ENCODE measurements at places on chromosomes 12 and 14.

- no peak for DNase-seq
These were observed 80.8 kb downstream of the PRIMA1 start for GRCh38 chr14:93707475-93707874.

DNA sequence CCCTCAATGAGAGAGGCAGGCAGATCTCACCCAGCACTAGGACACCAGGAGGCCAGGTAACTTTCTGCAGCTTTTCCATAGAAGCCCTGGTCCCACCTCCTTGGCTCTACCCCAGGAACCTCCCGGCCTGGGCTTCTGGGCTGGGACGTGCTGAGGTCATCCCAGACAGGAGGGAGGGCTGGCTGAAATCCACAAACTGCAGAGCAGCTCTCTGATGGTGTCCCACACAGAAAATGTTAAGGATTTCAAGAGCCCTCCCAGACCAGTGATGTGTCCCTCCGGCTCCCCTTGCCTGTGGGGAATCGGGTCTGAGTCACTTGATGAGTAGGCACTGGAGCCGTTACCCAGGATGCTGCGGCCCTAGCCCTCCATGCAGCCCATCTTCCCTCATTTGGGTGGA is 124.1 kb downstream of the ESRRB start:
- DNase-seq: no peak

GRCh38 chr12:79344855-79345847 is 345.6 kb downstream of the PAWR start:
- DNase-seq: no peak

- DNase-seq: no peak
These were observed 144.3 kb downstream of the CPNE8 start for GRCh38 chr12:38761111-38761510.

DNA sequence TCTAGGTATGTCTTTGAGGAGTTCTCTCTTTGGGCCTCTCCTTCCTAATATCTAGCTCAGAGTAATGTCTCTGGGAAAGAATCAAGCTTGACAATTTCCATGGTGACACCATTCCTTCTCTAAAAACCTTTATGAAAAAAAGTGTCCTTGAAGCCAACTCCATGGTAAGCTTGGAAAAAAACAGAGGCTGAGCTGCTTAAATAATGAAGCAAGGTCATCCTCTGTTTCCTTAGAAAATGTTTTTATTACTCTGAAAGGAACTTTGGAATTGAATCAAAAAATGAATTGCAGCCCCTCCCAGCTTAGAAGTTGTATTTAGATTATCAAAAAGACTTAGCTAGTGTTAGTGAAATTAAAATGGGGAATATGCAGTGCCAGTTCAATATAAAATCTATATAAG is 166.1 kb upstream of the KITLG start:
- no peak for DNase-seq

DNA sequence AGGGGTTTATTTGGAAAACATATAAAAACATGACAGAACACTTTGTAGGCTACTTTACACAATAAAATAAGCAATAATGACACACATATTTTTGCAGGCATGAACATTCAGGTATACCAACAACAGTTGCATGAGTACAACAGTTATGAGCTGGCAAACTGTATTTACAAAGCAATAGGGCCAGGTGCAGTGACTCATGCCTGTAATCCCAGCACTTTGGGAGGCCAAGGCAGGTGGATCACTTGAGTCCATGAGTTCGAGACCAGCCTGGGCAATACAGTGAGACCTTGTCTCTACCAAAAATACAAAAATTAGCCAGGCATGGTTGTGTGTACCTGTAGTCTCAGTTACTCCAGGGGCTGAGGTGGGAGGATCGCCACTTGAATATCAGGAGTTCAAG is 101.1 kb downstream of the BMP4 start:
- DNase-seq: no peak

- DNase-seq: no peak
These were observed 768 bp downstream of the DBX2 start for GRCh38 chr12:45049912-45050750.

DNA sequence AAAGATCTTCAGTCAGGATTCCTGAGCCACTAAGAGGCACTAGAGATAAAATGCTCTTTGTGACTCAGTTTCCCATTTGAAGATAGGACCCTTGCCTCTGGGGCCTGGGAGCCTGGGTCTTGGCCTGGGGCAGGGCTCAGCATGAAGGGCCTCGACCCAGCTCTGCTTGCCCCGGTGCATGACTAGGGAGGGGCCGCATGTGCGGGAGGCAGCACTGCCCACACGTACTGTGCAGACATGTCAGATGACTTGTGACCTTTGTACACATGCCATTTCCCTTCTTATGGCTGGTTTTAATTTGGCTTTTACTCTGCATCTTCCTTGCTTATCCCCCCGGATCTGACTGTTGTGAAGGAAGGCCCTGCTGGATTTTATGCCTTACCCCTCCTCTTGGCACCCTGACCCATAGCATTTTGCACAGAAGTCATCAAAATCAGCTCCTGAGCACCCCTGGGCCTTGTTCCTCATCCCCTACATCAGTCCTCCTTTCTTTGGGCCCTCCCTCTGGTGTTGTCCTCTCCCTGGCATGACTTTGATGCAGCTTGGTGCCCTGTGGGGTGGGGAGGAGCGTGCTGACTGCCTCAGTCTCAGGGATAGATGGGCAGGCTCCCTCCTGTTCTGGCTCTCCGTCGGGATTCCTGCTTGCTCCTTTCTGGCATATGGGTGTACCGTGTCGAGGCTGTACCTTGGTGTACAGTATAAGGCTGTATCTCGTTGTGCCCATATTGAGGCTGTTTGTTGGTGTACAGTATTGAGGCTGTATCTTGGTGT is 4.4 kb downstream of the CLSTN3 start:
- no peak for DNase-seq

DNA sequence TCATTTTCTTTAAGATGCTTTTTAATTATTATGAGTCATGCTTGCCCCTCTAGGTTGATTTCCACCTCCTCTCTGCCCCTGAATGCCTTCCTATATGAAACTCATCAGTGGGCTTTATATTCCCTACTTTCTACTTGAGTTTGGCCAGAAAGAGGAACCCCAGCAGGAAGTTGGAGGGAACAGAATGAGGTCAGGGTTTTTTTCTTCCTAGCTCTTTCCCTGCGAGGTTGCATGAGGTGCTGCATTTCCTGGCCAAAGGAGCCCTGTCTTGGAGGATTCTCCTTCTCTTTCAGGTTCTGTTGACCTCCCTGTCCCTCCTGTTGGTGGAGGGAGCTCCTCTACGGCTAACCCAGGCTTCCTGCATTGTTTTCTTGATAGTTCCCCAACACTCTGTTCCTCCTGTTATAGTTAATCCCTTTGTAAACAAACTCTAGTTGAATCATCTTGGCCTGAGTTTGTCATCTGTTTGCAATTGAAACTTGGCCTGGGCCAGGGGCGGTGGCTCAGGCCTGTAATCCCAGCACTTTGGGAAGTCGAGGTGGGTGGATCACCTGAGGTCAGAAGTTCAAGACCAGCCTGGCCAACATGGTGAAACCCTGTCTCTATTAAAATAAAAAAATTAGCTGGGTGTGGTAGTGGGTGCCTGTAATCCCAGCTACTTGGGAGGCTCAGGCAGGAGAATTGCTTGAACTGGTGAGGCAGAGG is 15.3 kb upstream of the SPIC start:
- peak; percentile 12 for DNase-seq

- no peak for DNase-seq
These were observed 26.4 kb upstream of the FGF6 start for GRCh38 chr12:4472046-4472445.

DNA sequence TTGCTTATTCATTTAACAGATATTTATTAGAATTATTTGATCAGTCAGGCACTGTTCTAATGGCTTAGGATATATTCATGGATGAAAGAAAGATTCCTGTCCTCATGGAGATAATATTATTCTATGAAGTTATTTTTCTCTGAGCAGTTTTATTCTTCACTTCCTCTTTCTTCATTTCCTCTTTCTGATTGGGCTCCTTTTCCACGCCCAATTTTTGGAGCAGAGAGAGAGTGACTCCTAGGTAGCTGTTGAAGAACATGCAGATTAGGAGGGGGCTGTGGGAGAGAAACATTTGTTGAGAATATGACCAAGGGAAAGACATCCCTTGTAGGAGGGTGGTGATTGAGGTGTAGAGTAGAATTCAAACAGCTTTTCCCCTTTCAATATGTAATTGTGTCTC is 6.0 kb upstream of the YARS2 start:
- DNase-seq: peak; percentile 29

- DNase-seq: no peak
These were observed 57.4 kb downstream of the FBXO33 start for GRCh38 chr14:39374851-39375250.

DNA sequence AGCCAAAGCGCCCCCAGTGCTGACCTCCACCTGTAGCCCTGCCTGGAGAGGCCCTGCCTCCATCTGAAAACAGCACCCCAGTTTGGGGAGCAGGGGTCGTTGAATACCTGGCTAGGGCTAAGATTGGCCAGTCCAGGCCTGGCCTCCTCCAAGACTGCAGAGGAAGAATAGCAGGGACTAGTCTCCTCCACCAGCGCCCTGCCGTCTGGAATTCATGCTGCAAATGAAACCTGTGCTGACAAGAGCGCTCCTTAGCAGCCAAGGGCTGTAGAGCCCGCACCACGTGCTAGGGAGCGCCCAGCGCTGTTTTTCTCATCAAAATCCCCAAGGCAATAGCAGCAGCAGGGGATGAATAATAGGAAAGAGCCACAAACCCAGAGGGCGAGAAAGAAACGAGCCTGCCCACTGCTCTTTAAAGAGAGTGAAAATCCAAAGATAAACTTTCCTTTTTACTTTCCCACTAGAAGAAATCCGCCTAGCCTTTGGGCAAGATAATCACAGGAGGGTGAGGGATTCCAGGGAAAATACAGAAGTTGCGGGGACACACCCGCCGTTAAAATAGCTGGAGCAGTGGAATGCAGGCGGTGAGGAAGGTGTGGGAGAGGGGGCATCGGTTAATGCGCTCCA is 3.3 kb downstream of the COL2A1 start:
- no peak for DNase-seq

- no peak for DNase-seq
These were observed 31.1 kb downstream of the ALDH1L2 start for GRCh38 chr12:105053116-105053572.

DNA sequence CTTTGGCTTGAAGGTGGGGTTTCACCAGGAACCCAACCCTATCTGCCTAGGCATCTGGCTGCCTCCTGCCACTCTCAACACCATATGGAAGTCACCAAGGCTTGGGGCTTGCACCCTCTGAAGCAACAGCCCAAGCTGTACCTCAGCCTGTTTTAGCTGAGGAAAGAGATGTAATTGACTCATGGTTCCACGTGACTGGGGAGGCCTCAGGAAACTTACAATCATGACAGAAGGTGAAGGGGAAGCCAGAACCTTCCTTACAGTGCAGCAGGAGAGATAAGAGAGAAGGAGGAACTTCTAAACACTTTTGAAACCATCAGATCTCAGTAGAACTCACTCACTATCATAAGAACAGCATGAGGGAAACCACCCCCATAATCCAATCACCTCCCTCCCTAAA is 26.9 kb downstream of the GLIPR1L1 start:
- peak; percentile 68 for DNase-seq

DNA sequence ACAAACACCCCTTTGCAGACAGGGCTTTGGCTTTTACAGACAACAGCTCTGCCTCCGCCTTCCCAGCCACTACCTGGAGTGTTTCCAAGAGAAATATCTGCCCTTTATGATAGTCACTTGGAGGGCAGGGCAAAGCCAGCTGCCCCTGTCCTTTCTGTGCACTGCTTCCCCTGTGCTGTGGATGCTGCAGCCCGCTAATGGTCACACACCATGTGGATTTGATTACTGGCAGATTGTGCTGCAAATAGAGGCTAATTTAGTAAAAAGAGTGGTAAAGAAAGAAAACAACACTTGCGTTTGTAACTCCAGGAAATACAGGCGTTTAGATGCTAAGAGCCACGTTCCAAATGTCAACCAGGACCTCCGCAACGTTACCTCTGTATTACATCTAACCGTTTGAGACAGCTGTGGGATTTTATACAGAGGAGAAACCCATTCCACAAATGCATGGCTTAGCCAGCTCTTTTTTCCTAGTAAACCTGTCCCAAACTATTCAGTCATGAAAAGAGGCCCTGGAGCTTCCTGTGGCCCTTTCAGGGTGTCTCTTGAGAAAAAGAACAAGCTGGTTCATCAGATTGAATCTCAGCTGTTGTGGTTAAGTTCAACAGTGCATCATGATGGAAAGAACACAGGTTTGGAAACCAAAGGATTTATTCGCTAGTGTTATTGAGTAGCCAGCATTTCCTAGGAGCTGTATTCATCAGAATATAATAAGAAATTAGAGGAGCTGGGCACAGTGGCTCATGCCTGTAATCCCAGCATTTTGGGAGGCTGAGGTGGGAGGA is 30.1 kb upstream of the PWP1 start:
- DNase-seq: no peak

DNA sequence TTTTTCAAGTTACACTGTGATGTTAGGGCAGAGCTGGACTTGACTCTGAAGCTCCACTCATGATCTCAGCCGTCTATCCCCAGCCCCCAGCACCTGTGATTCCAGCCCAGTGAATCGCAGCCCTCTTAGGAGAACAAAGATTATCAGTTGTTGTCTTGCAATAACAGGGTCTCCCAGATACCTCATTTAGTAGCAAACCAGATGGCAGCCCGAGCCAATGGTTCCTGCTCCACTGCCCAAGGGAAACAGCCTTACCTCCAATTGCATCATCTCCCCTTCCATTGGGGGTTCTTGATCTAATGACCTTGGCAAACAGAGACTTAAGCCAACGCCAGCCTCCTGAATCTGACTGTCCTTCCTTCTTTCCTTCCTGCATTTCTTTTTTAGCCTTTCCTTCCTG is 371.2 kb downstream of the BCL11B start:
- no peak for DNase-seq

DNA sequence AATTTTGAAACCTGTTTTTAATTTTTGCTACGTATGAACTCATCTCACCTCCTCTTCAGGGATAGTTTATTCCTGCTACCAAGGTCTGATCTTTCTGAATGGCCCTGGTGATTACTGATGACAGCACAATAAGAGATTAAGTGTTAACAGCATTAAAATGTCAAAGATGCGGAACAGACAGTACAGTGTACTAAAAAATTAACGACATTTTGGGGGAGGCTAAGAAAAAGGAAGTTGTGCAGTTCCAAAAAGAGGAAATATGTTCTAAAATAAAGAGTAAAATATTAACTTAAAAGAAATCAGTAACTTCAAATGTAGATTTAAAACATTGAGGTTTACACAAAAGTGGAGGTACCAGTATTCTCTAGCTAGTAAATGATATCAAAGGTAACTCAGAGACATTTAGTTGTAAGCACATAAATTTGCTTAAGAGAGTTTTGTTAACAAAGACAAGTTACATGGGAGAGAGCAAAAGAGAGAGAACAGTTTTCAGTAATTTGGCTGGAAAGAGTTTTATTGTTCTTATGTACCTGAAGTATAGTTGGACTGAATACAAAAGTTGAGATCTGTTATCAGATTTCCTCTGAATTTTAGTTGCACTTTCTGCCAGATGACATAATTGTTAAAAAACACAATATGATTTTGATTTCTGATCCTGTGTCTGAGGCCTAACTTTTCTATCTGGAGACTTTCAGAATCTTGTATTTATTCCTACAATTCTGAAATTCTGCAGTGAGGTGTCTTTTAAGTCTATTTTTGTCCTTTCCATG is 4.2 kb upstream of the CLECL1 start:
- peak; percentile 69 for DNase-seq

Measured in GF-D8 (cell line).